ENCODE measurements at places on chromosomes 11 and 22.

- no peak for DNase-seq
Measured at GRCh38 chr22:46688949-46689348, 49.1 kb downstream of the CERK start.

- no peak for DNase-seq
Measured at GRCh38 chr11:64344787-64345186, 4.8 kb downstream of the CCDC88B start.

DNA sequence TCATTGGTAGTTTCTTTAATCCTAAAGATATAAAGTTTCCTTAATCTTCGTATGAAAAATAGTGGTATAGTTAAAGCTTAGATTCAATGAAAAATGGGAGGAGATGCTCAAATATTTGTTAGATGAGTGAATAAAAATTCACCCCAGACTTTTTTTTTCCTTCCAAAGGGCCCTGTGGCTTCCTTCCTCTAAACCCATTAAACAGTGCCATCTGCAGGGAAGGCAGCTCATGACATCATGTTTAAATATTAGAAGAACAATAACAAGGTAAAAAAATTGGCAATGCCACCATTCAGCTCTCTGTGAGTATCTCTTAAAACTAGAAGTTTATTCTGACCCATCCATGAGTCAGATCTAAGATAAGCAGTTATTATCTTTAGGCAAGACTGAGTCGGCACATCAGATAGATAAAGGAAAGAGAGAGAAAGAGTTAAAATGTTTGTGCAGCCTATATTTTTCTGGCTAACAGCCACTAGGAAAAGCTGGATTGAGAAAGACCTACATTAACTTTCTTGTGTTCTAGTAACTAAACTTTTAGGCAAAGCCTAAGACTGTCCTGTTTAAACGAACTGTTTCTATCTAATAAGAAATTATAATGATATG is 19.1 kb upstream of the OOSP1 start:
- no peak for DNase-seq

- DNase-seq = no peak
Measured at GRCh38 chr11:121237686-121238658, 54.6 kb upstream of the SC5D start.

GRCh38 chr11:38648604-38649003 is 2050.6 kb upstream of the RAG2 start:
- DNase-seq = no peak
